Thoracic aorta (tissue), 2 donors: ENCODE measurements at places on chromosomes 6 and 20.

DNA sequence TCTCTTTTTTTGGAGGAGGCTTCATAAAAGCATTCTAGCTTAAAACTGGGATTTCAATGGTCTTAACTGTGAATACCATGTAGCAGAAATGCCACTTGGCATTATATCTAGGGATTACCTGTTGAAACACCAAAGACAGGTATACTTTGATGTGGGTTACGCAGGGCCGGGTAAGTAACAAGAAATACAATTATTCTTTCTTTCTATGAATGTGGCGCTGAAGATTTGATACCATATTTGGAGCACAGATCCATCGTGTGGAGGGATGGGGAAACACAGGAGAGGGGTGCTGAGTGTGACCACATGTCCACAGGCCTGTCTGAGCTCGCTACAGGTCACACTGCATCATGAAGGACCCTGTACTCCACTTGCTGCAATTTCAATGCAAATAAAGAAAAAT lies 257.8 kb downstream of the GMPR start:
- no peak for DNase-seq
- H3K4me3 ChIP-seq = no peak overlapping the region
- H3K27ac ChIP-seq = no peak overlapping the region
- no peaks in the 10 kb centered on the region for H3K27me3 ChIP-seq

- no peaks in the 10 kb centered on the region for H3K27me3 ChIP-seq
- H3K36me3 ChIP-seq = no peaks in the 10 kb centered on the region
- H3K4me1 ChIP-seq = no peaks in the 10 kb centered on the region
- no peak overlapping the region for H3K4me3 ChIP-seq
- H3K27ac ChIP-seq = no peak overlapping the region
- no peak for DNase-seq
These were observed 80.0 kb upstream of the TOP1 start for GRCh38 chr20:40948465-40949267.

DNA sequence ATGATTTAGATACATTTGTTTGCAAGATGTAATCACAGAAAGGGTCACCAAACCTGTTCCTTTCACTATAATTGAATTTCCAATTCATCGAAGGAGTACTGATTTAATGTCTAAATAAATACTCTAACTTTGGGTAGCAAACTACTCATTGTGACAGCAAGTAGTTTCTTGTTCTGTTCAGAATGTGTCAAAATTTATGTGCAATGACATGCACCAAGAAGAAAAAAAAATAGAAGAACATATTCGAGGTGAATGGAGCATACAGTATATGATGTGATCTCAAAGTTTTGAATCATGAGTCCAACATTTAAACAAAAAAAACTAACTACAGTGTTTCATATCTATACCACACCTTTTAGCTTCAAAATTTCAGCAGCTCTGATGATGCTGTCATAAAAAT lies 583.6 kb upstream of the MMS22L start:
- no peak for DNase-seq
- no peak overlapping the region for H3K27ac ChIP-seq
- H3K4me3 ChIP-seq = no peak overlapping the region
- no peaks in the 10 kb centered on the region for H3K27me3 ChIP-seq

DNA sequence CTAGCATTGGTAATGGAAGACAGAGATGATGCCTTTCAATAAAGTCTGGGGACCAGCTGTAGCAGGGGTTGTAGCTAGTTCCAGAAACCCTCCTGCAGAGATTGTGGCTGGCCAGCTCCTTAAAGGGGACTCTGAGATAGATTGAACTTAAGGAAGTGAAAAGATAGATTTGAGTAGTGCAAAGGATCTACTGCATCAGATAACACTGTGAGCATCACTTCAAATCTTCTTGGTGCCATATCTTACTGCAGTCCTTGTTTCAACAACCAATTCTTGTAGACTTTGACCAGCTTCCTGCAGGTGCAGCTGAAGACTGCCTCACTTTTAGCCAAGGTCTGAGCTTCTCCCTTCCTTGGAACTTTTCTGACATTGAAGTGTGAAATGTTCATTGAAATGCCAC lies 14.8 kb upstream of the CEP162 start:
- no peak for DNase-seq
- no peaks in the 10 kb centered on the region for H3K4me1 ChIP-seq
- no peak overlapping the region for H3K4me3 ChIP-seq
- no peak overlapping the region for H3K27ac ChIP-seq
- H3K36me3 ChIP-seq = no peaks in the 10 kb centered on the region

GRCh38 chr20:40689100-40689942 lies at the start of gene MAFB:
MAFB (minus strand) TSS chr20:40689236; CDS start chr20:40688850, 386 bp downstream.
- peak; percentile 73 for DNase-seq
- peak within 1 kb of the TSS; percentile 77 for H3K4me3 ChIP-seq
- peak within 1 kb of the TSS; percentile 98 for H3K27ac ChIP-seq
- peaks cover 4% of the 10 kb centered on the region for H3K4me1 ChIP-seq
- H3K36me3 ChIP-seq = no peaks in the 10 kb centered on the region

GRCh38 chr6:43878823-43879495 lies 108.9 kb downstream of the VEGFA start:
- no peaks in the 10 kb centered on the region for H3K36me3 ChIP-seq
- DNase-seq = no peak
- H3K27ac ChIP-seq = no peak overlapping the region
- H3K4me1 ChIP-seq = no peaks in the 10 kb centered on the region
- H3K27me3 ChIP-seq = no peaks in the 10 kb centered on the region
- no peak overlapping the region for H3K4me3 ChIP-seq

- H3K27me3 ChIP-seq = no peaks in the 10 kb centered on the region
- peaks cover 3% of the 10 kb centered on the region for H3K36me3 ChIP-seq
- H3K4me3 ChIP-seq = peak overlapping the region; percentile 46
- H3K27ac ChIP-seq = no peak overlapping the region
- DNase-seq = peak; percentile 48
These were observed 24.5 kb downstream of the TSPYL4 start for GRCh38 chr6:116229287-116229913.

- H3K4me3 ChIP-seq = no peak overlapping the region
- no peaks in the 10 kb centered on the region for H3K27me3 ChIP-seq
- no peak overlapping the region for H3K27ac ChIP-seq
- no peaks in the 10 kb centered on the region for H3K36me3 ChIP-seq
- H3K4me1 ChIP-seq = no peaks in the 10 kb centered on the region
These were observed 1.0 kb downstream of the ARMH2 start for GRCh38 chr6:24797596-24798216.

GRCh38 chr20:36646678-36647077 lies 682 bp upstream of the SLA2 start:
- no peak overlapping the region for H3K27ac ChIP-seq
- peaks cover 6% of the 10 kb centered on the region for H3K36me3 ChIP-seq
- DNase-seq = no peak
- no peak overlapping the region for H3K4me3 ChIP-seq
- H3K4me1 ChIP-seq = no peaks in the 10 kb centered on the region

DNA sequence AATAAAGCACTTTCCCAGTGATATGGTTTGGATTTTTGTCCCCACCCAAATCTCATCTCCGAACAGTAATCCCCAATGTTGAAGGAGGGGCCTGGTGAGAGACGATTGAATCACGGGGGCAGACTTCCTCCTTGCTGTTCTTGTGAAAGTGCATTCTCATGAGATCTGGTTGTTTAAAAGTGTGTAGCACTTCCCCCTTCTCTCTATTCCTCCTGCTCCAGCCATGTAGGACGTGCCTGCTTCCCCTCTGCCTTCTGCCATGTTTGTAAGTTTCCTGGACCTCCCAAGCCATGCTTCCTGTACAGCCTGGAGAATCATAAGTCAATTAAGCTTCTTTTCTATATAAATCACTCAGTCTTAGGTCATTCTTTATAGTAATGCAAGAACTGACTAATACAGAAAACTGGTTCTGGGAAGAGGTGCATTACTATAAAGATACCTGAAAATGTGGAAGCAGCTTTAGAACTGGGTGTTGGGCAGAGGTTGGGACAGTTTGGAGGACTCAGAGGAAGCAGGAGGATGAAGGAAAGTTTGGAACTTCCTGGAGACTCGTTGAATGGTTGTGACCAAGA lies 7.4 kb downstream of the EPM2A start:
- no peak overlapping the region for H3K4me3 ChIP-seq
- DNase-seq = no peak
- H3K27ac ChIP-seq = no peak overlapping the region
- no peaks in the 10 kb centered on the region for H3K36me3 ChIP-seq
- H3K4me1 ChIP-seq = peaks cover 4% of the 10 kb centered on the region

DNA sequence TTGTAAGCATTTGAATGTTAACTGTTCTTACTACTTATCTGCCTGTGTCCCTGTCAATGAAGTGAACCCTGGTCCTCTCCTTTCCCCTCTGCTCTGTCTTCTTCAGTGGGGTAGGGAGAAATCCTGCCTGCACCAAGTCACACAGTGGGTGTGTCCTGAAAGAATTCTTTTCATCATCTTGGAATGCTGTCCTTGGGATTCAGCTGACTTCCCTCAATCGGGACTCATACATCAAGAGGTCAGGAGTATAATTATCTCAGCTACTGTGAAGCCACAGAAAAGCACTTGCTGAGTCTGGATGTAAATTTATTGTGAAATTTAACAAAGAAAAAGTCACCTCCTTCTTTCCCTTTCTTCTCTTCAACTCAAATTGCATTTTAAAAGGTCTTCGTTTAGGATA lies 328.5 kb downstream of the SOX4 start:
- no peak overlapping the region for H3K27ac ChIP-seq
- no peaks in the 10 kb centered on the region for H3K4me1 ChIP-seq
- DNase-seq = no peak
- H3K4me3 ChIP-seq = no peak overlapping the region
- H3K36me3 ChIP-seq = no peaks in the 10 kb centered on the region
- H3K27me3 ChIP-seq = no peaks in the 10 kb centered on the region

DNA sequence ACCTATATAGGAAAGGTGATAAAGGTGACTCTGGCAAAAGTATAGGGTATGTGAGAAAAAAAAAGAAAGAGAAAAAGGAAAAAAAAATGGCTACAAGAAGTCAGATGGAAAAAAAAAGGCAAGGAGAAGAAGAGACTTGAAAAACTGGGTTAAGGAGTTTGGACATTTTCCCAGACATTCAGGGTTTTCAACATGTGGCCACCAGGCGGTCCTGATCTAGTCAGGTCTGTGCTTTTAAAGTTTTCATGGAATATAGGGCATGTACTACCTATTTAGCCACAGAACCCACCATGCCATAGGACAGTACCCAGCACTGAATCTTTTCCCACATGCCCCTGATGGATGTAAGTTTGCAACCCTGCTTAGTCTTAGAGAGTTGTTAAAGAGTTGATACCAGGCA lies 433.7 kb downstream of the MAFB start:
- no peaks in the 10 kb centered on the region for H3K27me3 ChIP-seq
- H3K4me1 ChIP-seq = no peaks in the 10 kb centered on the region
- no peak for DNase-seq
- no peak overlapping the region for H3K4me3 ChIP-seq
- H3K27ac ChIP-seq = no peak overlapping the region

GRCh38 chr6:74467533-74468215 lies 738.2 kb downstream of the COL12A1 start:
- no peaks in the 10 kb centered on the region for H3K27me3 ChIP-seq
- H3K4me3 ChIP-seq = no peak overlapping the region
- DNase-seq = no peak

GRCh38 chr6:79646006-79646405 lies 14.9 kb downstream of the SH3BGRL2 start:
- no peak for DNase-seq
- no peak overlapping the region for H3K27ac ChIP-seq
- H3K4me3 ChIP-seq = no peak overlapping the region
- no peaks in the 10 kb centered on the region for H3K4me1 ChIP-seq

- H3K4me1 ChIP-seq = peaks cover 13% of the 10 kb centered on the region
- DNase-seq = peak; percentile 87
- H3K36me3 ChIP-seq = no peaks in the 10 kb centered on the region
- no peaks in the 10 kb centered on the region for H3K27me3 ChIP-seq
- H3K4me3 ChIP-seq = no peak overlapping the region
- peak overlapping the region; percentile 71 for H3K27ac ChIP-seq
These were observed 102.1 kb downstream of the CEBPB start for GRCh38 chr20:50292591-50293283.

DNA sequence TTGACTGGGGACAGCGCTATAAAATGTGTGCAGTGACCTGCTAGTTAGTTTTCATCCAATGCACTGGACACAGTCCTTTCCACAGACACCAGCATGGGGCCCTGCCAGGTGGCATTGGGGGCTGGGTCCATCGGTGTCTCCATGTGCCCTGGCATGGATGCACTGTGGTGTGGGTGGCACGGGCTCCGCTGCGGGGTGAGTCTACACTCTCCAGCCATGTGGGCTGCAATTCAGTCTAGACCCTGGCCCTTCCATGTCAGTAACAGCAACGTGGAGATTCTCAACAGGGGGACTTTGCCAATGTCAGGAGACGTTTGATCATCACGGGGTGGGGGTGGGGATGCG lies 100.0 kb downstream of the RAMACL start:
- H3K27ac ChIP-seq = no peak overlapping the region
- H3K27me3 ChIP-seq = no peaks in the 10 kb centered on the region
- no peak for DNase-seq
- no peaks in the 10 kb centered on the region for H3K36me3 ChIP-seq
- H3K4me3 ChIP-seq = no peak overlapping the region
- H3K4me1 ChIP-seq = peaks cover 3% of the 10 kb centered on the region

DNA sequence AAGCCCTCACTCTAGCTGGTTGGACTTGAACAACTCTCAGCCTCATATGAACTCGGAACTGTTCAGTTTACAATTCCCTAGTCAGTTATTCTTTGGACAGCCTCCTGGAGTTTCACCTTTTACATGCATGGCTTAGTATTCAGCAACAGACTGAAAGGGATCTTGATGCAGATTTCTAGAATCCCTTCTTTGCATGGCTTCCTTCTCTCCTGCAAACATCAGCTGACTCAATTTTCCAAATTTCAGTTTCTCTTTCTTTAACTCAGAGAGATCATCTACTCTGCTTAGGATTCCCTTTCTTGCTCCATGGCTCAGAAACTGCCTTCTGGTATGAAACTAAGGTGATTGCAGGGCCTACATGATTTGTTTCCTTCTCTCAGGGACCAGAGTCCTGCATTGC lies 99.6 kb downstream of the CEP57L1 start:
- H3K4me3 ChIP-seq = no peak overlapping the region
- no peak for DNase-seq
- H3K4me1 ChIP-seq = no peaks in the 10 kb centered on the region

- H3K36me3 ChIP-seq = no peaks in the 10 kb centered on the region
- no peaks in the 10 kb centered on the region for H3K4me1 ChIP-seq
- no peak overlapping the region for H3K4me3 ChIP-seq
- no peak overlapping the region for H3K27ac ChIP-seq
- no peak for DNase-seq
These were observed 110.2 kb downstream of the SASH1 start for GRCh38 chr6:148452876-148453275.

GRCh38 chr20:32532246-32532645 lies 52.9 kb downstream of the NOL4L start:
- no peak overlapping the region for H3K4me3 ChIP-seq
- H3K36me3 ChIP-seq = no peaks in the 10 kb centered on the region
- no peak overlapping the region for H3K27ac ChIP-seq
- no peaks in the 10 kb centered on the region for H3K27me3 ChIP-seq
- peaks cover 3% of the 10 kb centered on the region for H3K4me1 ChIP-seq

- no peak for DNase-seq
- H3K4me1 ChIP-seq = no peaks in the 10 kb centered on the region
- no peak overlapping the region for H3K27ac ChIP-seq
- no peaks in the 10 kb centered on the region for H3K27me3 ChIP-seq
These were observed 543.0 kb downstream of the GRIK2 start for GRCh38 chr6:101936516-101936915.

GRCh38 chr20:62820208-62820961 lies 3.5 kb downstream of the COL9A3 start:
- H3K27ac ChIP-seq = no peak overlapping the region
- no peaks in the 10 kb centered on the region for H3K27me3 ChIP-seq
- no peaks in the 10 kb centered on the region for H3K36me3 ChIP-seq
- no peak overlapping the region for H3K4me3 ChIP-seq
